Retina (tissue), 1 donor: ENCODE measurements at places on chromosomes 16 and 17.

- DNase-seq = peak; percentile 61
Observed at GRCh38 chr16:53022374-53022773, 30.3 kb downstream of the CHD9NB start.

- DNase-seq = no peak
Observed at GRCh38 chr17:57876866-57877237, 27.0 kb upstream of the MRPS23 start.

GRCh38 chr16:52613508-52613907 is 66.6 kb upstream of the TOX3 start:
- no peak for DNase-seq

DNA sequence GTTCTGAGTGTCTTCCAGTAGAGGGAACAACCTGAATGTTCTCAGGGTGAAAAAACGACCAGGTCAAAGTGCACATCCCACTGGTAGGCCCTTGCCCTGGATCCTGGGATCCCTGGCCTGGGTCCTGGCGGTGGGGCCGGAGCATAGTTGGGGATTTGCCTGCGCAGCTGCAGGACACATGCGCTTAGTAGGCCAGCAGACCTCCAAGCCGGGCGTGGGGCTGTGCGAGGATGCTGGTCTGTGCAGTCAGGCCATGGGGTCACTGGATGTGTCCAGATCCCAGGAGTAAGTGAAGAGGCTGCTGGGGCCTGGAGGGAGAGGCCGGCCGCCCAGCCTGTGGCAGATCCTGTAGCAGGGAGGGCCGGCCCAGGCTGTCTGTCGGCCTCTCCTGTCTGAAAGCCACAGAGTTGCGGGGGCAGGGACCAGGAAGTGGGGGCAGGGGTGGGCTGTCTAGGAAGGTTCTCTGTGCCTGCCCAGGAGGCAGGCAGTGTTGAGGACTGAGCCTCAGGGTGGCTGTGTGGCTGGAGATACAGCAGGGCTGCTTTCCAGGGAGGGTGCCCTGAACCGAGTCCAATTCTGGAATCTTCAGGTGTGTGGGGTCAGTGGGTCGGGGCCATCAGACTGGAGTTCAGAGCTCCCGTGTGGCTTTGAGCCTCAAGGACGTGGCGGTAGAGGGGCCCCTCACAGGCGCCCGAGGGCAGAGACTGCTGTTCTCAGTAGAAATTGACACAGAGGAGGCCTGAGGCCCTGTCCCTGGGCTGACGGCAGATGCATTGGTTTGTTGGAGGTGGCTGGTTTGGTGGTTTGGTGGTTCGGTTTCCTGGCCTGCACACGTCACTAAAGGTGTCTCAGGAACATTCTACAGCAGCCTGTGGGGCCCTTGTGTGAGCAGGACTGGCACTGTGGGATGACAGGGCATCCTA is 17.2 kb upstream of the NUDT16L1 start:
- no peak for DNase-seq

DNA sequence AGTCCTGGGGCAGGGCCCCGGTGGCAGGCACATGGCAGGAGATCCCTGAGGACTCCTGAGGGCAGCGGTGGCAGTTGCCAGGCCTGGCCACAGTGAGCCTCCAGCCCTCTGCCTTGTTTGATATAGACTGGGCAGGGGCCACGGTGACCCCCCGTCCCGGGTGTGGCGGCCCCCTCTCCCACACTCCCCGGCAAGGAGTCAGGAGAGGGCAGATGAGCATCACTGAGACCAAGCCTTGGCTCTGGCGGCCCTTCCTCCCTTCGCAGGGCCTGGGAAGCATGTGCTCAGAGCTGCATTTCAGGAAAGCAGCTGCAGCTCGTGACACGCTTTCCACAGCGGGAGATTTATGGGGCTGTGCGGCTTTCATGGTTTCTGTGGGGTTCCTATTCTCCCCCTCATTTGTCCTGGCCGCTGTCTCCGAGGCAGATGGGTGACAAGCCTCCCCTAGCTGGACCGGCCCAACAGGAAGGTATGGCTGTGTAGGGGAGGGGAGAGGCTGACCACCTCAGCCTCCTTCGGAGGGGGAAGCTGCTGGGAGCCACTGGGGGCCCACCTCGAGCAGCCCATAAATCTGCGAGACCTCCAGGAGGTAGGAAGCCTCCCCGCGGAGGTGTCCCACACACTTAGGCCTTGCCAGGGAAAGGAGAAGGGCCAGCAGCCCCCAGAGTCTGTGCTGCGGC is 211.4 kb downstream of the NTN1 start:
- DNase-seq = no peak

DNA sequence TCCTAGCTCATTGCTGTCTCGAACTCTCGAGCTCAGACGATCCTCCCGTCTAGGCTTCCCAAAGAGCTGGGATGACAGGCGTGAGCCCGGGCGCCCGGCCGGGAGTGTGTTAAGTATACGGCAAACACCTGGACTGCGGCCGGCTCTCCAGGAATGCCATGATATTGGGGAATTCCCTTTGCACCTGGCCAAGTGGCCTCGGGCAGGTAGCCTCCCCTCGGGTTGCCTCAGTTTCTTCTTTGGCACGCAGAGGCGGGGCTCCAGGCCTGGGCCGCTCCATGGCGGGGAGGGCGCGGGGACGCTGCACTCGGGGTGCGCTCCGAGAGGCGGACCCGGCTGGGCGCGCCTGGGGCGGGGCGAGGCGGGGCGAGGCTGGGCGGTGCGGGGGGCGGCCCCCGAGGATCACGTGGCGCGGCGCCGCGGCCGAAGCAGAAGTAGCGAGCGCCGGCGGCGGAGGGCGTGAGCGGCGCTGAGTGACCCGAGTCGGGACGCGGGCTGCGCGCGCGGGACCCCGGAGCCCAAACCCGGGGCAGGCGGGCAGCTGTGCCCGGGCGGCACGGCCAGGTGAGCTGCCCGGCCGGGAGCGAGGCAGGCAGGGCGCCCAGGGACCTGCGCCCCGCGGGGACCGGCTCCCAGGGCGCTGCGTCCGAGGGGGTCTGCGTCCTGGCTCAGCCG is at the start of gene PLCG2:
Gene PLCG2, plus strand, starts transcription at position 431 of the 675 bp plus-strand sequence. CDS start 6,699 bp downstream, outside the sequence.
- DNase-seq = peak; percentile 25

DNA sequence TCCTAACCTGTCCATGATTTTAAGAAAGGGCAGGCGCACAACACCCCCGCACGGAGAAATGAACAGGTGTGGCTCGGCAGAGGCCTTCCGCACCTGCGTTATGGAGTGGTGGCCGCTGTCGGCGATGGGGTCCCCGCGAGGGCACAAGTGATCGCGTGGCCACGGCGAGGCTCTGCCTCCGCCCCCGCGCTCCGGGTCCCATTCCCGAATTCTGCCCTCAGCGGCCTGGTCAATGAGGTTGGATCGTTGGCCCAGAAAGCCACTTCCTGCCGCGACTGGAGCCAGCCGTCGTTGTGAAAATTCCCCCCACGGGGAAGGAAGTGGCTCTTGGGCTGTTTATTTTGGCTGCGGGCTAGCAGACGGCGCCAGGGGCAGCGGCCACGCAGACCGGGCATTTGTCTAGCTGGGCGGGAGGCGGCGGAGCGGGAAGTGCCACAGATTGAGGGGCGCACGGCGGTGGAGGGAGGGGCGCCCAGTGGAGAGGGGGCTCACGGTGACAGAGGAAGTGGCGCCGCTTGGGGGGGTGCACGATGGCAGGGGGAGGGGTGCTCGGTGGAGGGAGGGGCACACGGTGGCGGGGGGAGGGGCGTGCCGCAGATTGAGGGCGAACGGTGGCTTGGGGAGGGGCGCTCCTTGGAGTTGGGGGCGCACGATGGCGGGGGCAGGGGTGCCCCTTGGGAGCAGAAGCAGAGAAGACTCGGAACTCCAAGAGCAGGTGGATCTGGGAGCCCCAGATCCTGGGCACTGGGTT is 25.0 kb downstream of the MRC2 start:
- DNase-seq = peak; percentile 69

DNA sequence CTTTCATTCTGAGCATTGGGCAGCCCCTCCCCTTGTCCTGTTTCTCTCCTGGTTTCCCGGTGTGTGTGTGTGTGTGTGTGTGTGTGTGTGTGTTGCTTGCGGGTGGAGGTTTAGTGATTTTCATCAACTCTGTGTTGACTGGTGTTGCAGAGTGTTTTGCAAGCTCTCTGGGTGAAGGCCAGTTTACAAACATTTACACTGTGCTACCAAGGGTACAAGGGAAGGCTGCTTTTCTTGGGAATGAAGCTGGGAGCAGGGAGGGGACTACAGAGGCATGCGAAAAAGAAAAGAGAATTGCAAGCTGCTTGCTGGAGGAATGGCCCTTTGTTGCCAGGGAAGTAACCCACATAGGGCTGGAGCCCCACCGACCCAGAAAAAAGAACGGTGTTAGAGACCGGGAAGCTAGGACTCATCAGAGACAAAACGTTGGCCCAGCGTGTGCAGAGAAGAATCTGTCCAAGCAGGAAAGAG is 29.6 kb downstream of the HS3ST3B1 start:
- DNase-seq = peak; percentile 60

DNA sequence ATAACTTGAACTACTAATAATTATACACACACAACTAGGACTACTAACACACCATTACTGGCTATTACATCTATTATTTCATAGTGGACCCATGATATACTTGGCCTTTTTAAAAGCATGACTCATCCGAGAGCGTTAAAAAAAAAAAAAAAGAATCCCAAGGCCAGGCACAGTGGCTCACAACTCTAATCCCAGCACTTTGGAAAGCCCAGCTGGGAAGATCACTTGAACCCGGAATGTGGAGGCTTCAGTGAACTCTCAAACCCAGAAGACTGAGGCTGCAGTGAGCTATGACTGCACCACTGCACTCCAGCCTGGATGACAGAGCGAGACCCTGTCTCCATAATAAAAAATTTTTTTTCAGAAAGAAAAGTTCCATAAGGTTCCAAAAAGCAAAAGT is 3.1 kb downstream of the GLG1 start:
- no peak for DNase-seq

GRCh38 chr17:9767432-9767991 is 23.9 kb downstream of the DHRS7C start:
- no peak for DNase-seq

- peak; percentile 55 for DNase-seq
Observed at GRCh38 chr17:36812762-36813161, 124.5 kb upstream of the LHX1 start.

DNA sequence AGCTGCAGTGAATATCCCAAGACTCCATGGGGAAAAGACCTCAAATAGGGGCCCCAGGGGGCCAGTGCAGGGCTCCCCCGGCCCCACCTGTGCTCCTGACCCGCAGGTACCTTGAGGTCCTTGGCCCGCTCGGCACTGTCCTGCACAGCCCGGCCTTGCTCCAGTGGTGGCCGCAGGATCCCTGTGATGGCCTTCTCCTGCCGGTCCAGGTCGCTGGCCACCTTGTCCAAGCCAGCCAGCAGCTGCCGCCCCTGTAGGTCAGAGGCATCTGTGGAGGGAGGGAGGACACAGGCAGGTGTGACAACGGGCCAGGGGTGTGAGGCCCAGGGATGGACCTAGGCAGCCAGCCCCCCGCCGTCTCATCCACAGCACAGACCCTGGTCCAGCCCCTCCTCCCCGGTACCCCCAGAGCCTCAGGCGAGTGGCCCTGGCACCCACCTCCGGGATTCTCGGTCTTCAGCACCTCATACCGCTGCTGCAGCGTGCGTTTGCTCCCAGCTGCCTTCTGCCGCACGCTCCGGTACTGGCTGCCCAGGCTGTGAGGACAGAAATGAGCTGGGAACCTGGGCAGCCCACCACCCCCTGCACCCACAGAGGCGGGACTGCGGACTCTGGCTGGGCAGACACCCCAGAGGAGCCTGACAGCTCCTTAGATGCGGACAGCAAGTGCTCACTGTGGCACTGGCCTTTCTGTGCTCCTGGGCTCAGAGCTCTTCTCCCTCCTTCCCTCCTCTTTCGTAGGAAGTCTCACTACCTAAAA is 43.7 kb downstream of the PPL start:
- no peak for DNase-seq

- DNase-seq = no peak
Observed at GRCh38 chr17:71505200-71505599, 615.6 kb upstream of the SOX9 start.

DNA sequence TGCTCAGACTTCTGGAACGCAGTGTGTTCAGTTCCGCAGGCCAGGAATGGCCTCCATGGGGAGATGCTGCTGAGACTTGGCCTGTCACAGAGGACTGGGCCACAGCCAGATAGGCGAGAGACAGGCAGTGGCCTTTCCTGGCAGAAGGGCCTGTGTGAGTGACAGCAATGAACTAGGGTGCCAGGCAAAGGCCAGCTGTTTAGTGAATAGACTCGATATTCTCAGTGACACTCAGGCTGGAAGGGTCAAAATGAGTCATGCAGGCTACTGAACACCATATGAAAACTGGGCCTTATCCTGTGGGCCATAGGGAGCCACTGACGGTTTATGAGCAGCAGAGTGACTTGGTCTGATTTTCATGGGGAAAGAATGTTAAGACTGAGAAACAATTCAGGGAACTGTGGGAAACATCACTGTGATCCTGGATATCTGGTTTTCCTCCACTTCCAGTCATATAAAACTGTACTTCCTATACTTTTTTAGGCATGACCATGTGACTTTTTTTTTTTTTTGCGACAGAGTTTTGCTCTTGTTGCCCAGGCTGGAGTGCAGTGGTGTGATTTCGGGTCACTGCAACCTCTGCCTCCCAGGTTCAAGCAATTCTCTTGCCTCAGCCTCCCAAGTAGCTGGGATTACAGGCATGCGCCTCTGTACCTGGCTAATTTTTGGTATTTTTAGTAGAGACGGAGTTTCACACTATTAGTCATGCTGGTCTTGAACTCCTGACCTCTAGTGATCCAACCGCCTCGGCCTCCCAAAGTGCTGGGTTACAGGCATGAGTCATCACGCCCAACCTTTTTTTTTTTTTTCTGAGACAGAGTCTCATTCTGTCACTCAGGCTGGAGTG is 5.2 kb upstream of the NUBP1 start:
- no peak for DNase-seq

- DNase-seq = peak; percentile 41
Observed at GRCh38 chr16:75326333-75326732, 74.9 kb upstream of the BCAR1 start.

GRCh38 chr16:48499923-48500381 is 110.0 kb downstream of the N4BP1 start:
- no peak for DNase-seq

GRCh38 chr16:13940397-13940933 is 20.5 kb downstream of the ERCC4 start:
- no peak for DNase-seq

DNA sequence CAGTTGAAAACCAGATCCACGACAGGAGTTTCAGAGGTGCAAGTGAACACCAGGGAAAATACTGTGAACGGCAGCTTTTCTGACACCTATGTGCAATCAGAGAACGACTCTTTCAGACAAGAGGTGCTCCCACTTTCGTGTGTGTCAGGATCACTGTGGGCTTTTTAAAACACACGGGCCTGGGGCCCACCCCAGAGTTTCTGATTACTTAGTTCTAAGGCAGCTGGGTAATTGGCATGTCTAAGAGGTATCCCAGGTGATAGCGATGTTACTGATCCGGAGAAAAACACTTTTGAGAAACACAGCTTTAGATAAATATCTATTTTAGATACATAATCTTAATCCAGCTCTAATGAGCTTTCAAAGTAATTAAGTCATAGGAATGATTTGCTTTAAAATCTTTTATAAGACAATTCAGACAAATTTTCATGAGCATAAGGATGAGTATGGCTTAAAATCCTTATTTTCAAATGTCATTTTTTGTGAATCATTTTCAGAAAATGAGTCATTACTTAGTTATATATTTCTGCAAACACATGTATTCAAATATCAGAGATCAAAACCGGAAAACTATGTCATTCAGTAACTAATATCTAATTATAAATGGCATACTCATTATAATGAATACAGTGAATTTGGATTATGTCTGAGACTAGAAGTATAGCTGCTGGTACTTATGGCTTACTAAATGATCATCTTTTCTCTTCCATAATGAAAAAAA is 217.9 kb upstream of the PSMD7 start:
- DNase-seq = no peak
